ENCODE measurements at places on chromosomes 16 and 17.

DNA sequence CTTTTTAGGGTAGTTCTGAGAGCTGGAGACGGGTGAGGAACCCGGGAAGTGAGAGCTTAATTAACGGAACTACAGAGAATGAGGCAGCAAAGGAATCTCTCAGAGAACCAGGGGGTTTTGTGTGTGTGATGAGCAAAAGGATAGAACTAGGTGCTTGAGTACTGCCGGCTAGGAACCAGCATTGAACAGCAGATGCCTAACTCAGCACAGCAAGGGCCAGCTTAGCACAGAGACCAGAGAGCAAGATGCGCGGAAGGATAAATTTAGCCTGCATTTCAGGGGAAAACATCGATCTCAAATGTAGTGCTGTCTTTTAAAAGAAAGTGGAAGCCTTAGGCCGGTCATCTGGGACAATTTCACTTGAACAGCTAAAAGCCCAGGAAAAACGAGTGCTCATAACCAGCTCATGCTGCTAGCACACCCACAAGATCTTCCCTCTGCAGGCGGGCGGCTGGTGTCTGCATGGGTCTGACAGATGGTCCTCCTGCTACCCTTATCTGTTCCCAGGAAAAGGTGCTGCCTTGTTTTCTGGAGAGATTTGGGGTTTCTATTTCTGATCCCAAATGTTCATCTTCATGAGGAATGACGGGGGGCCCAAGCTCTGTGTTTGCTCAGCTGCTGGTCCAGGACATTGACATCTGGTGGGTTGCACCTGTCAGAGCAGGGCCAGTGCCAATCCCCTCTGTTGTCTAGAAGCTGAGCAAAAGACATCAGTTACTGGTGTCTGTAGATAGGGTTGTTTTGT lies 103.9 kb downstream of the SOCS1 start:
- no peak for DNase-seq

- no peak for DNase-seq
Measured at GRCh38 chr16:73048292-73049080, 558 bp upstream of the ZFHX3 start.

DNA sequence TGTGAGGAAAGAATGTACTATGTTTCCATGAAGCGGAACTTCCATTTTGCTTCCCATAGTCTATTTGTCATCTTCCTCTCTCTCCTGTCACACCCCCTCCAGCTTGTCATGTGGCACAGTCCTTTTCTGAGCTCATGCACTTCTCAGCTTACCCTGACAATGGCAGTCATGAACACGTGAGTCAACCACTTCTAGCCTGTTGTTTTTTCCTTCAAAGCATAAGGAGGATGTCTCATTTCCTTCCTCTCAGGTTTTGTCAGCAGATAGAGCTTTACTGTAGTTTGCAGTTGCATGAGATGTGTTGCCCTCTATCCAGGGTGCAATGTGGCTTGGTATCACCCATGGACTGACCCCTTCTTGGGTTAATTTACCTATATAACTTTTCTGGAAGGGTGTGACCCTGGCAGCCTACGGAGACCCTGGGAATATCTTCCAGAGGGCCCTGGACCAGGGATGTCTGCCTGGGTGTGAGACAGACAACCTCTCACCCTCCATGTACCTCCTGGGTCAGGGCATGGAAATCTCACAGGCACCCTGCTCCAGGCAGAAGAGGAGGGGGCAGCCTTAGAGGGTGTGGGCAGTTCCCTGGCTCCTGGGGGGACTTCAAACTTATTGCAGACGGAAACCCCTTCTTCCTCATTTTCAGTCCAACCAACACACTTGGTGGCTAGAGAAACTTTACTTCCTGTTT lies 4.0 kb upstream of the ZNF267 start:
- peak; percentile 91 for DNase-seq

- DNase-seq = no peak
Measured at GRCh38 chr17:79022507-79022991, 1.4 kb upstream of the C1QTNF1 start.

DNA sequence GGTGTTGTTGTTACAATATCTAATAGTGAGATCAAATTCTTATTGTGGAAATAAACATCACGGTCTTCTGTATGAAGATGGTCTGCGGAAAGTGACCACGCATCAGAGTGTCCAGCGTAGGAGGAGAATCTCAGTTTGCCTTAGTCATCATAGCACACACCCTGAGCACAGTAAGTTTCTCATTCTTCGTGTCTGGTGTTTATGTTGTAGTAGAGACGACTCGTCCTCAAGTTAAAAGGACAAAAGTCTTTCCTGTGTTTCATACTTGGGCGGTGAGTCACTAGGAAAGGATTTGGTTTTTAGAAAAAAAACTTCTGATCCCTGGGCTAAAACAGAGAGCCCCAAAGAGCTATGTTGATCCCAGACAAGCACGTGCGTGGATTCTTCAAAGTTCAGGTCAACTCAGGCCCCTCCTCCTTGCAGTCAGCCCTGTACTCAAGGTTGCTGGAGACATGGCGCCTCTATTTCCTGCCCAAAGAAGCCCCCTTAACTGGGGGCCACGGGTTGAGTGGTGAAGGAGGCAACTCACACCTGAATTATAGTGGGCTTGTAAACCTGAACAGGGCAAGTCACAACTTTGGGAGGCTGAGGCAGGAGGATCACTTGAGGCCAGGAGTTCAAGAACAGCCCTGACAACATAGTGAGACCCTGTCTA lies 170.4 kb downstream of the ZFHX3 start:
- no peak for DNase-seq

DNA sequence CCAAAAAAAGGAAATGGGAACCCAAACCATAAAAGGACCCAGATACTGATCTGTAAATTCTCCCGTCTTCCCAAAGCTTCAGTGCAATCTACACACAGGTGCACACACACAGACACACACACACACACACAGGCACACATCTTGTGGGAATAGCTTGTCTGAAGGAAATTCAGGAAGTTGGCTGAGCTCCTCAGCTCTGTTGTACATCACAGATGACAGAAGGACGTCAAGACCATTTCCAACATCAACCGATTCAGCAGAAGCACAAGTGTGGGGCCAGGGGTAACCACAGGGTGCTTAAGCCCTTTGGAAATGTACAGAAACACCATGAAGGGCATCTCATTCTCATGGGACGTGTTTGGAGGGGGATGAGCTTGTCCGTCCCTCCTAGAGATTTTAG lies 498.1 kb upstream of the PSMD7 start:
- no peak for DNase-seq

DNA sequence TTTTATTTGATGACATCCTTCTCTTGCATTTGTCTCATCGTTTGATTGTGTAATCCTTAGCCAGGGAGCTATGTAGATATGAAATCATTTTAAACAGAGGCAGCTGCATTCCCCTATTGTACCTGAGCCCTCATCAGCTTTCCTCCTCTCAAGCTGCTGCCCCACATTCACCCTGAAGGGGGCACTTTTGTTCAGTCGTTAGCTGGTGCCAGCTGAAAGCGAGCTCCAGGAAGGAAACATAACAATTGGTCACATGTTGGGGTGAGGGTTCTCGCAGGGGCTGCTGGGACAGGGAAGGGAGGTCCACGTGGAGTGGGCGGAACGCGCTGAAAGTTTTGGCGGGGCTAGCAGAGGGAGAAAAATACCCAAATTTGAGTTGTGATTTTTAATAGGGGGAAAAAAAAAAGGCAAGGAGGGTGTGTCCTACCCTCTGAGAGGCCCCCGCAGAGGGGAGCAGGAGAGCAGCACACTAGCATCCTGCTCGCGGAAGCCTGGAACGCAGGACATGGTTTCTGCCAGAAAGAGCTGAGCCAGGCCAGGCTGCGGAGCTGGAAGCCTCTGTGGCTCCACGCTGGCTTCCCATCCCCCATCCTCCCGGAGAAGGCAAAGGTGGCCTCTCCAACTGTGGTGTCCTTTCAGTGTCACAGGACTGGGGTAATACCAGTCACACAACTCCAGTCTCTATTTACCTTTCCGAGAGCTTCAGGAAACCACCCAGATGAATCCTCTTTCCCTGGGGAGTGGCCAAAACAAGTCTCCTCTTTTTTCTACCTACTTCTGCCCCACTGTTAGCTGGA lies 8.5 kb upstream of the MSL1 start:
- peak; percentile 96 for DNase-seq

DNA sequence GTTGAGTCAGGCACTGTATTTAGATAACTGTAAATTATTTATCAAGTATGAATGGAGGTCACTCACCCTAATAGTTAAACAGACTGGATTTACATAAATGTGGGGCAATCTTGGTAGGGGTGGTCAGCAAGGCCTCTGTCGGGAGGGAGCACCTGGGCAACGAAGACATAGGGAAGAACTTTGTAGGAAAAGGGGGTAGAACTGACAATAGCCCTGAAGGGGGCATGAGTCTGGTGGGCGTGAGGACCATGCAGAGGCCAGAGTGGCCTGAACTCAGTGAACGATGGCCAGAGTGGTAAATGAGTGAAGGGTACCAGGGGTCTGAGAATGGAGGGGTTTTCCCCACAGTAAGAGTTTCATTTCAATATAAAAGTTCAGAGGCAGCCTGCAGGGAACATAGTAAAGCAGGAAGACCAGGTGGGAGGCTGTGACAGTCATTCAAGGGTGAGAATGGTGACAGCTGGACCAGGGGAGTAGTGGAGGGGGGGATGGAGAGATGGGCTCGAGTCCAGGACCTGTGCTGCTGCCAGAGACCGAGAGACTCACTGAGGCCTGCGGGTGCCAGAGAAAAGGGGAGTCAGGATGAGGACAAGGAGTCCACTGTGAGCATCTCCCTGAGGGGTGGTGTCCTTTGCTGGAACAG lies 2.9 kb downstream of the C17orf67 start:
- DNase-seq = no peak

GRCh38 chr17:77882481-77883212 lies 75.9 kb upstream of the TNRC6C start:
- peak; percentile 88 for DNase-seq

GRCh38 chr17:21523497-21524210 lies 147.5 kb downstream of the KCNJ12 start:
- DNase-seq = no peak

DNA sequence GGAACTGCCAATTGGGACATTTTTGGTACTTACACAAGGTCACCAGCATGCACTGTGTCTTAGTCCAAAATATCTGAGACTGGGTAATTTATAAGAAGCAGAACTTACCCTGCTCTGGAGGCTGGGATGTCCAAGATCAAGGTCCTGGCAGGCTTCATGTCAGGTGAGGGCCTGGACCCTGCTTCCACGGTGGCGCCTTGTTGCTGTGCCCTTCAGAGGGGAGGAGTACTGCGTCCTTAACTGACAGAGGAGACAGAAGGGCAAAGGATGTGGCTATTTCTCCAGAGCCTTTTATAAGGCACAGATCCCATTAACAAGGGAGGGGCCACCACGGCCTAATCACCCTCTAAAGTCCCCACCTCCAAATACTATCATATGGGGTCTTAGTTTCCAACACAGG lies 178.9 kb downstream of the C16orf95 start:
- DNase-seq = no peak

GRCh38 chr17:44356241-44356640 lies 7.4 kb downstream of the FAM171A2 start:
- DNase-seq = no peak

- DNase-seq = peak; percentile 82
Measured at GRCh38 chr17:36722121-36722902, 120.9 kb downstream of the MRM1 start.

Data from activated CD4-positive, alpha-beta T cell treated with anti-CD3 and anti-CD28 coated beads, Interleukin-2, amount 10 ng/mL, durations not matched to agents 7 days and 5 days (primary cell).